ENCODE measurements at places on chromosomes 11 and 22.
A peak's percentile ranks its signal among the peaks of the same experiment; 100 is the strongest.

- DNase-seq, result no peak
These were observed 68.3 kb downstream of the C11orf58 start for GRCh38 chr11:16806791-16807190.

- no peak for DNase-seq
These were observed 234.7 kb upstream of the CCDC90B start for GRCh38 chr11:83520849-83521248.

DNA sequence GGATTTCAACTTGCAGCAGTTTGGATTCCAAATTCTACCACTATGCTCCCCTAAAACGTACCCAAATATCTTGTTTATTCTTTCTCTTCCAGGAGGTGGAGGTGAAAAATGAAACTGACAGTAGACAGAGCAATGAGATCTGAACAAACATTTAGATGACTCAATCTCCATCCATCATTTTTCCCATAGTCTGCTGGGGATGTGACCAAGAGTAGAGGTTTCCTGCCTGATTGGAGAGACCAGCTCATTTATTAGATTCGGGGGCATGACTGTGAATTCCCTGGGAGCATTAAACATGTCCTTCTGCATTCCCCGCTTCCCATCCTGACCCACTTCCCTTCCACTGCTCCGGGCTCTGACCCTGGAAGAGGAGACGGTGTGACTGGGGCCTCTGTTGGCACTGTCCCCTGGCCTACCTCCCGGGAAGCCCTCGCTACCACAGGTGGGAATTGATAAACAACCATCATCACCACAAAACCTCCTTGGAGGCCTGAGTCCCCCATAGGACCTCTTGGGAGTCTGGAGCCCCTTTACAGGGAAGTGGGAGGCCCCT is 20.3 kb downstream of the DKK3 start:
- peak; percentile 81 for DNase-seq

- DNase-seq, result no peak
These were observed 117.4 kb downstream of the KIAA1671 start for GRCh38 chr22:25069758-25070481.

GRCh38 chr11:110939471-110939870 is 227.2 kb upstream of the ARHGAP20 start:
- peak; percentile 14 for DNase-seq

DNA sequence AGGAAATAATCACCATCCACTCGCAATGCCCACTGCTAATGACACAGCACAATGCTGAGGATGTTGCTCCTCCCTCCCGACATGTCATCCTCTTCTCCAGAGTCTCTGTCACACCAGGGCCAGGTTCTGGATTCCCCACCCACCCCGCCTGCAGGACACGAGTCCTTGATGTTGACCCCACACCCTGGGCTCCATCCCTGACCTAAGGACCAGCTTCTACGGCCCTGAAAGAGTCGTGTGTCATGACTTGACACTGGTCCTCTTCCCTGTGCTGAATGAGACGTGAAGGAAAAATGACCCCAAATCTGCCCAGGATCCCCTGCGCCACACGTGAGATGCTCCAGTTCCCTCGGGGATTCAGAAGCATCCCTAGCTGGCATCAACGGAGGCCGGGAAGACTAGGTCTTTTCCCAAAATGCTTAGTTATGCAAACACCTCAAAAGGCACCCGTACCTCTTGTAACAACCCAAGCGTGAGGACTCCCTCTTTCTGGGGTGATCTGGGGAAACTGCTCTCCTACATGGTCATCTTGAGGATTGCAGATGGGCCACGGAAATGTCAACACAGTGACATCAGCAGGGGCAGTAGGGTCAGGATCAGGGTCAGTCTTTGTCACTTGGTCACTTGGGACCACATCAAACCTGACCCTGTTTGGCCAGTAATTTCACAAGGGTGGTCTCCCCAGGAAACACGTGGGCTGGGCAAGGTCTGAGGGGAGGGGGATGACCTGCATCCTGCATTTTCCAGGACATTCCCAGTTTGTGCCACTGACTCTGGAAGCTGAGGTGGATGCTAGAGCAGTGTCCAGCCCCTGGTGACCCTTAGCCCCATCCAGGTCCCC is 42.0 kb downstream of the IGLL5 start:
- no peak for DNase-seq

DNA sequence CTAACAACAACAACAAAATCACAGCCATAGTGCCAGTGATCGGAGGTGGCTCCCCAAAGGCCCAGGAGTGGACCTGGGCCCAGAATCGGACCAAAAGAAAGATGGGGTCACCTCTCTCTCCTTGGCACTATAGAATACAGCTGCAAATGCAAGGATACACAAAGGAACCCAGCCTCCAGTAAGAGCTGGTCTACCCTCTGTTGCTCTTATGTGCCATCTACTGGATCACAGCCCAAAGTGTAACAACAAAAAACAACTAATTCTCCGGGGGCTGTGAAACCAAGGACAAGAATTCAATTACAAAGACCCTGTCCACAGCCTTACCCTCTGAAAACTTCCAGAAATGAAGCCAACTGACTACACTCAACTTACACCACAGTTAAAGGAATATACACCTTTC is 21.6 kb downstream of the OR8G5 start:
- no peak for DNase-seq

DNA sequence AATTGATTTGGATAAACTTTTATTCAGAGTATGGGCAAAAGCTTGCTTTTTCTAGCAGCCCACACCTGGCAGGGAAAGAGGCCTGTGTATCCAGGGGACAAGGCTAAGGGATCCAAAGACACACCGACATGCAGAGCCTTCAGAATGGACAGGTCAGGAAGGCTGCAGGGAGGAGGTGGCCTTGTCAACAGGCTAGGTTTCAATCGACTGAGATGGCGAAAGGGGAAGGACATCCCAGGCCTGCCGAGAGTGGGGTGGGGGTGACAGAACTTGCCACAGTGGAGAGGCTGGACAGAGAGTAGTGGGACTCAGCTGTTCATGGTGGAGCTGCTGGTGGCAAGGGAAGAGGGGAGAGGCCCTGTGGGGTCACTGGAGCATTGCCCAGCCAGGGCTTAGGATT is 5.3 kb upstream of the SLC39A13 start:
- DNase-seq, result no peak

GRCh38 chr22:40345815-40346184 is 500 bp upstream of the ADSL start:
- peak; percentile 46 for DNase-seq

GRCh38 chr11:19819148-19819547 is 106.5 kb downstream of the NAV2 start:
- no peak for DNase-seq

DNA sequence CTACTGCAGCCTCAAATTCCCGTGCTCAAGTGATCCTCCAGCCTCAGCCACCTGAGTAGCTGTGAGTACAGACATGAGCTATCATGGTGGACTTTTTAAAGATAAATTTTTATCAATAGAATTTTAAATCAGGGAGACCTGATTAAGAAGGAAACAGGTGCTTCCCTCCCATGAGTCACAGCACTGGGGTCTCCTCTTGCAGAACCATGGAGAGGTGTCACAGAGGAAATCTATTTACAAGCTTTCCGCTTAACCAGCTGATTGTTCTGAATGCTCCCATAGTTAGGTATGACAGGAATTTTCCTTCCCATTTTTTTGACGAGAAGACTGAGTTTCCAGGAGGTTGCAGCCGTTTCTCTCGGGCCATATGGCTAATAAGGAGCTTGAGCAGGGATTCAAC is 516.1 kb downstream of the MIAT start:
- no peak for DNase-seq

GRCh38 chr11:44752300-44752699 is 25.5 kb downstream of the TSPAN18 start:
- DNase-seq, result no peak

GRCh38 chr11:75237050-75237449 is 3.5 kb upstream of the TPBGL start:
- DNase-seq, result no peak

DNA sequence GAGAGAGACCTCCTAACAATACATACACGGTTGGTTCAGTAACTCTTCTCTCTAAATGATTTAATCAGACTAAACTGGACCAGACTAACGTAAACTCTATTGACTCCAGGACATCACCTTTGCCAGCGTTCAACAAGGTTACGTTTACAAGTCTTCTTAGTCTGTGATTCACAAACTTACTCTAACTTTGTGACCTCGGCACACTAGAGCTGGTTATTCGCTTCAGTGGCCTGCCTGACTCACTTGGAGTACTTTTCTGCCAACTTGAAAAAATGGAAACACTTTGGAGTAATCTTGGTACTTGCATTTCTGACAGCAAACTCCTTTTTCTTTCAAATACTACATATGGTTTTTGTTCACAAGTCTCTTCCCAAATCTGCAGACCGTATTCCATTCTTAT is 26.2 kb downstream of the MTMR2 start:
- no peak for DNase-seq

DNA sequence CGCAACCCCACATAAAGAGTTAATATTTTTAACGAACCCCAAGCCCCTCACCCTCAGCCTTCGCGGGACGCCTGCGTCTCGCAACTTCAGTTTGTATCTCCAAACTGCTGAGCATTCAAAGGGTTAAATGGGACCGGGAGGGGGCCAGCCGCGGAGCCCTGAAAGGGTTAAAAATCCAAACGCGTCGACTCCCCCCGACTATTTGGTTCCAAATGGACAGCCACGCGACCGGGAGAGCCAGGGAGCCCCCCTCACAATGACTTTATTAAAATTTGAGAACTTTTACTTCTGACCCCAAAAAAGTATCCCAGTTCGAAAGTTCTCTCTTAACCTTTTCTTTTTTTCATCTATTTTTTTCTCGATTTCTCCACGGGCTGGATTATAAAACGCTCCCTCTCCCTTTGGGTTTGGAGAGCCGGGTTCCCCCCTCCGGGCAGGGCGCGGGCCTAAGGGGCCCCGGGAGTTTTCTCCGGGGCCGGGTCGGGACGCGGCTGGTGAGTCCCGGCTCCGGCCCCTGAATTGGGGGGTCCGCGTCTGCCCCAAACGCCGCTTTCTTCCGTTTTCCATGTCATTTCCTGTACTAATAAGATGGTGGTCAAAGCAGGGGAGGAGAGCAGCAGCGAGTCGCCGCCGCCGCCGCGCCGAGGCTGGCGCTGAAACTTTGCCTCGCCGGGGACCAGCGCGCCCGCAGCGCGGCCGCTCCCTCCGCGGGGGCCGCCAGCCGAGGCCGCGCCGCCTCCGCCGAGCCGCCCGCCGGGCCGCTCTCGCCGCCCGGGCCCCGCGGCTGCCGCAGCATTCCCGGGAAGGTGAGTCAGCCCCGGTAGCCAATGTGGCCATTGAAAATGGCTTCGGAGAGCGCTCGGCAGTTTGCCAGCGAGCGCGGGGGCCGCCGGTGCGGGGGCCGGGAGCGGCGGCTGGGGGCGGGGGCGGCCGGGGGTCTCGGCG is at the start of gene PRDM11:
Gene PRDM11 (plus strand): TSS at position 568 of the 945 bp plus-strand sequence. CDS start 35,128 bp downstream, outside the sequence.
- DNase-seq, result peak; percentile 74

- peak; percentile 75 for DNase-seq
These were observed 40.4 kb upstream of the AKIP1 start for GRCh38 chr11:8870411-8871170.
